ENCODE measurements at places on chromosomes 12 and 14.

GRCh38 chr12:50038336-50038735 lies 13.0 kb upstream of the RACGAP1 start:
- DNase-seq: no peak

- no peak for DNase-seq
Measured at GRCh38 chr14:54594537-54594936, 27.6 kb downstream of the SAMD4A start.

DNA sequence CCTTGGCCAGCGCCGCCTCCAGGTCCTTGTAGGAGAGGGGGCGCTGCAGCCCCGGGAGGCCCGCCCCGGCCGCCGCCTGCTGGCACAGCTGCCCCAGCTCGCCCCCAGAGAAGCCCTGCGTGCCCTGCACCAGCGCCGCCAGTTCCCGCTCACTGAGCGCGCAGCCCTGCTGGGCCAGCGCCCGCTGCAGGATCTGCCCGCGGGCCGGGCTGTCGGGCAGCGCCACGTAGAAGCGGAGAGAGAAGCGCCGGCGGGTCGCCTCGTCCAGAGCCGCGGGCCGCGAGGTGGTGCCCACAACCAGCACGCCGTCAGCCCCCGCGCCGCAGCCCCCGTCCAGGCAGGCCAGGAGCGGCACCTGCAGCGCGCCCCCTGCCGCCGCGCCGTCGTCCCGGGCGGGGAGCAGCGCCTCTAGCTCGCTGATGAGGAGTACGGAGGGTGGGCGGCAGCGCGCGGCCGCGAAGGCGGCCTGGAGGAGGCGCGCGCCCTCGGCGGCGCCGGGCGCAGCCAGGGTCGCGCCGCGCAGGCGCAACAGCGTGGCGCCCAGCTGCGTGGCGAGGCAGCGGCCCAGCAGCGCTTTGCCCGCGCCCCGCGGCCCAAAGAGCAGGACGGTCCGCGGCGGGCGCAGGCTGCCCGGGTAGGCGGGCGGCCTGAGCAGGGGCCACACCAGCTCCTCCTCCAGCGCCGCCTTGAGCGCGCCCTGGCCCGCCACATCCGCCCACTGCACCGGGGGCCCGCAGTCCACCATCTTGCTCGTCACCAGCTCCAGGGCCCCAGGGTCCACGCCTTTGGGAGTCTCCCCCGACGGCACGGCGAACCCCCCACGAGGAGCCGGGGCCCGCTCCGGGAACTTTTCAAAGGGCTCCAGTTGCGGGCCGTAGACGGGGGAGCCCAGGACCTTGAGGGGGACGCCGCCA lies 27.7 kb downstream of the FIGNL2 start:
- DNase-seq: no peak

GRCh38 chr12:3216726-3217682 lies 139.8 kb downstream of the TSPAN9 start:
- DNase-seq: no peak

- DNase-seq: no peak
Measured at GRCh38 chr12:106903241-106903945, 52.3 kb upstream of the TMEM263 start.

DNA sequence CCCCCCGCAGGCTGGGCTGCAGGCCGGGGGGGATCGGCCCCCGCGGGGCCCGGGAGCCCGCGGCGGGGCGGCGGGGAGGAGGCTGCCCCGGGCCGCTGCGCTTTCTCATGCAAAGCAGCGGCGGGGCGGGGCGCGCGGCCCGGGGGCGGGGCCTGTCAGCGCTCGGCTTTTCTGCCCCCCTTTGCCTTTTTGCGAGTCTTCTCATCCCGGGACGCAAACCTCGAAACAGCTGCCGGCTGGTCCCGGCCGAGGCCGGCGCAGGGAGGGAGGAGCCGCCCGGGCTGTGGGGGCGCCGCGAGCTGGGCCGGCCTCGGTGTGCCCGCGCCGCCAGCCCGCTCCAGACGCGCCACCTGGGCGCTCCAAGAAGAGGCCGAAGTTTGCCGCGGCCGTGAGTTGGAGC lies at the start of gene FZD10:
TSS of gene FZD10 (plus strand) at position 198 of the 400 bp plus-strand sequence. CDS start 479 bp downstream, outside the sequence.
- DNase-seq: no peak

GRCh38 chr14:102975662-102976061 lies 53.2 kb downstream of the AMN start:
- no peak for DNase-seq

- no peak for DNase-seq
Measured at GRCh38 chr14:36227802-36228201, 51.3 kb upstream of the PTCSC3 start.

DNA sequence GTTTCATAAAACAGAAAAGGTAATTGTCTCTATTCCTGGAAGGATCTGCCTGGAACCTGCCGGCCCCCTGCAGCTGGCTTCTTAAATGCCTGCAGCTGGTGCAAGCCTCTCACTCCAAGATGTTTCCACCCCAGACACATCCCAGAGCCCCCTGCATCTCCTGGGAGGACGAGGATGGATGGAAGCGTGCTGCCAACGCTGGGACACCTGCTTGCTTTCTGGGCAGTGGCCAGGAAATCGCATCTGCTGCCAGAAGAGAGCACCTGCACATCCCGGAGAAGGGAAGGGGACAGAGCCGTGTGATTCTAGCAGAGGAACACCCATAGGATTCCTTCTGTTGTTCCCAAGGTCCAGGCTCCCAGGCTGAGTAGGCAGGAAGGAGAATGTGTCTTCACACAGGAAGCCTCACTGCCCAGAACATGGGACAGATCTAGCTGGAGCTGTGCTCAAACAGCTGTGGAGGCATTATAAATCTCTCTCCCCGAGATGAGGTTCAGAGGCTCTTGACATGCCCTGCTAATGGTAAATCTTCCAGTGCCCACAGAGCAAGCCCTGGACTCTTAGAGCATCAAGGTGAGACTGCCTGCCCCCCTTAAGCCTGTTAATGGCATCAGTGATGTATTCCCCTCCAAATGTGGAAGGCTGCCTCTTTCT lies 138.8 kb upstream of the MAP1LC3B2 start:
- DNase-seq: no peak

- no peak for DNase-seq
Measured at GRCh38 chr12:113482334-113482733, 10.7 kb upstream of the LHX5 start.

DNA sequence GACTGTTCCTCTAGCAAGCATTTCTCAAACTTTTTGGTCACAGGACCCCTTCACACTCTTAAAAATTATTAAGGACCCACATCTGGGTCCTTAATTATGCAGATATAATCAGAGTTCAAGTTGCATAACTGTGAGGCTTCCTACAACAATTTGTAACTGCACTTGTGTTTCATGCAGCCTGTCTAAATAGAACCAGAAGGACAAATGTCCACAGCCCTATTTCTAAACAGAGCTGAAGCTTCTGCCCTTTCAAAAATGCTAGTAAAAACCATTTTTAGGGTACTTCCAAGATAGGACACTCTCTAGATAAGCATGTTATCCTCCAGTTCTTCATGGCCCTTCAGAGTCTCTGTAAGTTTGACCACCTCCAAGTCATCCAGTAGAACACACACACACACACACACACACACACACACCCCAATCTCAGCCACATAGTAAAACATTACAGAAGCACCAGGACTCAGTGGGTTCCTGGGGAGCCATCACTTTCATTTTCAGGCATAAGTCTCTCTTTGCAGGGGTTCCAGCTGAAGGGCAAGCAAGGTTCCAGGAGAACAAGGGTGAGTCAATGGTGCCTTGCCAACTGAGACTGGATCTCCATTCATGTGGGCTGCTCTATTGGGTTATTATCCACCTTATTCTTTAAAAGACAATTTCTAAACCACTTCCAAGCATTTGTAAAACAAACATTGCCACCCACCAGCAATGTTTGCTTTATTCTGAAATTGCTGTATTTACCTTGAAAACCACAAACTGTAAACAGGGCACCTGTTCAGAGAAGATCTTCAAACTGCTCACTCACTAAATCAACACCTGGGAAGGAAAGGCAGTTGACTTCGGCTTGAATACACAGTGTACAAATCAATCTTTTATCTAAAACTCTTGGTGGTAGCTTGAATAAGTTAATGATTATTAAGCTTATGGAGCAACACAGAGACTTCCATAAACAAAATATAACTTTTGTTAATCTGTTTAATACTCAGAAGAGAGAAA lies 64.1 kb downstream of the ITPR2 start:
- no peak for DNase-seq

DNA sequence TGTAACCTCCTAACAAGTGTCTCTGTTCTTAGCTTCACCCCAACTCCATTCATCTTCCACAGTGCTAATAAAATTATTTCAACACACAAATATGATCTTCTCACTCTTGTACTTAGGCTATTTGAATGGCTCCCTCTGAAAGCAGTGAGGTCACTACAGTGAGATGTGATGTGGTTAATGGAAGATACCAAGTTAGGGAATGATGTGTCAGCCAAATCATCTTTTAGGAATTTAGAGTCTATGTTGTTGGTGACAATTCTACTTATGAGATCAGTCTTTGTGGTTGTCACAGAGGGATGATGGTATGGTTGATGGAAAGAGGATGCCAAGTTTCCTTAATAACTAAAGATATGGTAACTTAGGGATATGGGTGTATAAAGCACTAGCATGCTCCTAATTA lies 57.6 kb downstream of the POLR3B start:
- DNase-seq: no peak

DNA sequence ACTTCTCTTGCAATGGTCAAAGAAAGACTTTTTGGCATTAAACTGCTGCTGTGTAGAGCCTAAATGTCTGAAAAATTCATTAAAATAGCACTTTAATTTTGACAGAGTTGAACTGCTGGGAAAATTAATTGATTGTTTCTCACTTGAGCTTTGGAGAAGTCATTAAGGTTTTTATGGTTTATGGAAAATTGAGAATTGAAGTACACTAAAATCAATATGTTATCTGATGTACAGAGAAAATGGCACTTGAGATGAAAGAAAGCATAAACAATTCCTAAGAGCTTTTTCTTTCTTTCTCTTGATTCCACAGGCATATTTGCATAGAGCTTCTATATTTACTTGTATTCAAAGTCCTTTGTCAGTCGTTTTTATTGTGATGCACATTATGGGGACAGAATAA lies 188.5 kb upstream of the CAND1 start:
- no peak for DNase-seq

- DNase-seq: no peak
Measured at GRCh38 chr12:19489168-19489567, 49.9 kb downstream of the AEBP2 start.

- DNase-seq: no peak
Measured at GRCh38 chr14:26992403-26993115, 394.7 kb upstream of the NOVA1 start.

GRCh38 chr12:14981049-14981448 lies 8.2 kb downstream of the PDE6H start:
- DNase-seq: no peak

- DNase-seq: no peak
Measured at GRCh38 chr14:26974965-26975364, 377.1 kb upstream of the NOVA1 start.

DNA sequence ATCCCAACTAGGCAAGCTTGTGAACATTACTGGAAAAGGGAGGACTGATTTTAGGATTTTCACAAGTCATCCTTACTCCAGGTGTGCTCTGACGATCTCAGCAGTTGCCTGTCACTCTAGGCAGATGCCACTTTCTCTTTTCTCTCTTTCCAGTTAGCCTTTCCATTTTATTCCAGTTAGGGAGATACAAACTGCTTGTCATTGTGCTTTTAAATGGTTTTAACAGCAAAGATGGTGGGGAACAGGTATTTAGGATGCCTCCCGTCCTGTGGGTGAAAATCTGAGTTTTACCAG lies 1.2 kb downstream of the PA2G4 start:
- DNase-seq: no peak

DNA sequence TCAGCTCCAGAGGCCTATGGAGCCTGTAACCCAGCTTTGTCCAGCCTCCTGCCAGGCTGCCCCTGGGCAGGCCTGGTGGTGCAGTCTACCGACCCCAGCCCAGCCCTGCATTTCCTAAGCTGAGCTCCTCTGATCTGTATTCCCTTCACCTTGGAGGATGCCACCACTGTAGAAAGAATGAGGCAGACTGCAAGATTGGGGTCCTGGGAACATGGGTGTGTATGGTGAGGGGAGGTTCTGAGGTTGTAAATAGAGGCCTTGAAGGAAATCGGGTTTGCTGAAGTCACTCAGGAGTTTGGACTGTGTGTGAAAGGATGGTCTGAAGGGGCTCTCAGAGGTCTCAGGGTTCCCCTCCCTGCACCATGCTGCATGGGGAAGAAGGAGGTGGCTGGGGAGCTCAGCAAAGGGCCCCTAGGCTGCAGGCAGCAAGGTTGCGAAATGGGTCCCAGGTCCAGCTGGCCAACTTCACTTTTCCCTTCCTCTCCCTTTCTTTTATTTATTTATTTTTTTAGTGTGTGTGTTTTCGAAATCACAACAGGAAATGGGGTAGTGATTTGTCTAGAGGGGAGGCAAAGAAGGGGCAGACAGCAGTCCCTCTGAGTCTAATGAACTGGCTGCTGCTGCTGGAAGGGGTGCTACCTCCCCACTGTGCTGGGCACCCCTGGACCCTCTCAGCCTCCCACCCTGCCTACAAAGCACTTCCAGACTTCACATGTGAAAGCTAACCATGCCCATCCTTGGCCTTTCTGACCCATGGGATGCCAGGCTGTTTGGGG lies 1.2 kb upstream of the LRP1-AS start:
- DNase-seq: no peak

DNA sequence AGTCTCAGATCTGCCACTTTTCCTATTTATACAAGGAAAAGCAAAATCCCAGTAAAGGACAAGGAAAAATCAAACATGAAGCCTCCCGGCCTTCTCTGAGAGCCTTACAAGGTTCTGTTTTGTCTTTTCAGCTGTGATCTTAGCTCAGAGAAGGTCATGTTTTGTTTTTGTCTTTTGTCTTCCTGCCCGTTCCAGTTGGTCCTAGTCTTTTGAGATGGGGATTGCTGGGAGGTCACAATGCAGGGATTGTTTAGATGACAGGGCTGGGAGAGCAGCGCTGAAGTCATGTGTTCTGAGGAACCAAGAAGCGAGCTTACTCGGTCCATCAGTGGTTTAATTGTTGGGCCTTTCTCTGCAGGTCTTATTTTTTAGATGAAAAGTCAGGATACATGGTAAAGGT lies 6.0 kb downstream of the PLEKHH1 start:
- no peak for DNase-seq

- DNase-seq: no peak
Measured at GRCh38 chr14:77607741-77608302, 8.6 kb downstream of the SPTLC2 start.

DNA sequence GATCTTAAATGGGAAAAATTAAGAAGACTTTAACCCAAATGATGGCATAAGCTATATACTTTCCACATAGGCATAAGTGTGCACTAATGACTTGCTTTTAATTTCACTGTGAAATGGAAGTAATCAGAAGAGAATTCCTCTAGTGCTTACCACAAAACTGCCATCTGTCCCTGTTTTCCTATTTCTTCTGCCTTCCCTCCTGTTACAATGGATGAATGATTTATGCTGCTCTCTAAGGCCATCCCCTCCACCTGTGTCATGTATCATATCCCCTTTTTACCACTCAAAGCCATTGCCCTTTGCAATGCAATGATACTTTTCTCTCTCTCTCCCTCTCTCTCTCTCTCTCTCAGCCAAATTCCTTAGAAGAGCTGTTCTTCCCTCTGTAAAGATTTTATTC lies 109.1 kb downstream of the C12orf50 start:
- DNase-seq: no peak

GRCh38 chr12:5927732-5928516 lies 17.1 kb downstream of the ANO2 start:
- no peak for DNase-seq

GRCh38 chr12:121009741-121010140 lies 6.5 kb downstream of the C12orf43 start:
- peak; percentile 28 for DNase-seq

- no peak for DNase-seq
Measured at GRCh38 chr14:52363041-52363704, 49.1 kb downstream of the PTGER2 start.

GRCh38 chr14:104688505-104689108 lies 811 bp upstream of the INF2 start:
- no peak for DNase-seq

- peak; percentile 62 for DNase-seq
Measured at GRCh38 chr14:49634547-49635334, at the start of gene DNAAF2. Gene DNAAF2 (minus strand): TSS chr14:49635244. CDS start chr14:49635149, 95 bp downstream.

GRCh38 chr12:46443594-46444263 lies 71.2 kb upstream of the SLC38A2 start:
- no peak for DNase-seq
